ENCODE measurements at places on chromosomes 12 and 14.
A peak's percentile ranks its signal among the peaks of the same experiment; 100 is the strongest.

GRCh38 chr12:106094304-106094703 lies 44.5 kb downstream of the NUAK1 start:
- no peak for DNase-seq

- no peak for DNase-seq
These were observed 698.8 kb upstream of the LMO3 start for GRCh38 chr12:17304503-17305347.

GRCh38 chr14:25003537-25003936 lies 46.4 kb downstream of the STXBP6 start:
- no peak for DNase-seq

DNA sequence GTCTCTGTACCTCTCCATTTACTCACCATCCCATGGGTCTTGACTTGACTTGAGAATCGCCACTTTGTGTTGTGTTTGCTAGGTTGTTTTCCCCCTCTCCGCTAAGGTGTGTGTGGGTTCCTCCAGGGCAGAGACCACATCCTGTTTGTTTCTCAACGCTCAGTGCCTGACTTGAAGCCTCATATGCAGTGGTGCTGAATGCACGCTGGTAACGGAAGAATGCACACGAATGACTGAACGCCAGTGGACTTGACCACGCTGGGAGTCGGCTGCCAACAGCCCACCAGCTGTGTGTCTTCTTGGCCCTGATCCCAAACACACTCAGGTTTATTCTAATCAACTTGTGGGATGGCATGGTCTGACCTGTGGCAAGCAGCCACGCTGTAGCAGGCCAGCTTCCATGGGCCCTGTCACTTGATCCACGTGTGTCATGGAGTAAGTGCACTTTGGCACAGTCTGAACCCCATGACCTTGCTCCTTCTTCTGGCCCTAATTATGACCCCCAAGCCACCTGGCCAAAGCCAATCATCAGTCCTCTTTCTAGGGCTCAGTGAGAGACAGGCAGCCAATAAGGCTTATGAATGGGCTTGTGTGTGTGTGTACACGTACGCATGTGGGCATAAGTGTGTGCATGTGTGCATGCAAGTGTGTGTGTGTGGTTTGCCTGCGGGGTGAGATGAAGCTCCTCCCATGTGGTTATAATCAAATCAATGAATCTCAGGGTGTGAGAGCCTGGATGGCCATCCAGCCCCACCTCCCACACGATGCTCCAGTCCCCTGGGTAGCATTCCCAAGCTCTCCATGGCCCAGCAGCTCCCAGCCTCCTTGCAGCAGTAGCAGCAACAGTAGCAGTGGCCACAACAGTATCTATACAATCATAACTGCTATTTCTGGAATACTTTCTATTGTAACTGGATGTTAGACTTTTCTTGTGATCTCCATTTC lies 6.4 kb upstream of the TC2N start:
- DNase-seq, result peak; percentile 81

GRCh38 chr14:53022593-53022992 lies 71.7 kb upstream of the FERMT2 start:
- DNase-seq, result no peak

DNA sequence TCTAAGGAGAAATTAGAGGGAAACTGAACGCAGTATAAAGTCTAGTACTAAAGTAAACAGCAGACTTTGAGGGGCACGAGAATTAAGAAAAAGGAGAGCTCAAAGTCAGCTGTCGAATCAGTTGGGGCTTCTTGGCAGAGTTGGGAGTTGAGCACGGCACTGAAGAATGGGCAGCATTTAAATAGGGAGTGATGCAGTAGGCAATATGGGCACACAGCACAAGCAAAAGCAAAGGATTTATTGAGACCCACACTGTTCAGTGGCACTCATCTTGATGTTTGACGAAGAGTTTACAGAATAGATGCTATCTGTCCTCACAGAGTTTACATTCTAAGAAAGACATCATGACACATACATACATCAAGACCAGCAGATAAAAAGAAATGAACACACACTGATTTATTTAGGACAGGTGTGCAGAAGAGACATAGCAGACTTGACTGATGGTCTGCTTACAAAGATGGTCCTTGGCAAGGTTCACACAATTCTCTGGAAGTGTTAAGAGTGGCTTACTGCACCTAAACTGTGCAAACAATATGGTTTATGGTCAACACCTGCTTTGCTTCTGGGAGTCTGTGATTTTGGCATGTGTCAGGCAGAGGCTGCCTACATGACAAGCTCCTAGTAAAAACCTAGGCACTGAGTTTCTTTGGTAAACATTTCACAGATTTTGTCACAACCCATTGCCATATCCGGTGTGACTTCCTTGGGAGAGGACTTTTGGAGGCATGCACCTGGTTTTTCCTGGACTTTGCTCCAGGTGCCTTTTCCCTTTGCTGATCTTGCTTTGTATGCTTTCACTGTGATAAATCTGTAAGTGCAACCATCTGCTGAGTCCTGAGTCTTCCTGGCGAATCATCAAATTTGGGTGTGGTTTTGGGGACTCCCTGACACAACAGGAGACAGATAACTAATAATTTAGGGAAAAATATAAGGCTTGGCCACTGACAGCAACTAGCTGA lies 26.3 kb downstream of the ALKBH1 start:
- no peak for DNase-seq

- DNase-seq, result no peak
These were observed 189.7 kb downstream of the ETV6 start for GRCh38 chr12:11839091-11839641.

GRCh38 chr12:50313256-50313931 lies 30.1 kb upstream of the LIMA1 start:
- no peak for DNase-seq

DNA sequence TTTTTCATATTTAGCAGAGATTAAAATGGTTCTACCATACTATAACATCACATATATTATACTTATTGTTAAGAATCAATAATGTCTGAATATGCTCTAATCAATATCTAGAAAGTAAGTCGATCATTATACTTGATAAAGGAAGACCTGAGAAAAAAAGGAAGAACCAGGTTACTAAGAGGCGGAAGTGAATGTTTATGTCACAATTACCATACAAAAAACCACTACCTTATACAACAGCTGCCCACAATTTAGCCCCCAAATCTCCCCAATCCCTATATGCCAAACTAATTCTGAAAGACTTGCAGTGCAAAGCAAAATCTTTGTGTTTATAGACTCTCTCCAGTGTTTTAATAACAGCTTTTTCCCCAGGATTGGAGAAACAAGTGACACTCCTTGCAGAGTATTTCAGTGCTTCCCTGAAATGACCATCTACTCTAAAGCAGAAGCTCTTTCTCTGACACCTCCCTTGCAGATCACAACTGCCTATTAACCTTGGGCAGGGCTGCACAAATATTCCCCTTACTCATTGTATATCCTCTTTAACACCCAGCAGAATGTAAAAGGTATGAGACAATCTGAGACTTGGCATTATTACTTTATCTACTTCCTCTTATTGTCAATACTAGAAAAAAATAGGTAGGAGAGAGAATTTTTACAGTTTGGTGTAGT lies 12.7 kb upstream of the SLC2A3 start:
- DNase-seq, result no peak

- no peak for DNase-seq
These were observed 37.5 kb downstream of the ZFC3H1 start for GRCh38 chr12:71626098-71626497.

DNA sequence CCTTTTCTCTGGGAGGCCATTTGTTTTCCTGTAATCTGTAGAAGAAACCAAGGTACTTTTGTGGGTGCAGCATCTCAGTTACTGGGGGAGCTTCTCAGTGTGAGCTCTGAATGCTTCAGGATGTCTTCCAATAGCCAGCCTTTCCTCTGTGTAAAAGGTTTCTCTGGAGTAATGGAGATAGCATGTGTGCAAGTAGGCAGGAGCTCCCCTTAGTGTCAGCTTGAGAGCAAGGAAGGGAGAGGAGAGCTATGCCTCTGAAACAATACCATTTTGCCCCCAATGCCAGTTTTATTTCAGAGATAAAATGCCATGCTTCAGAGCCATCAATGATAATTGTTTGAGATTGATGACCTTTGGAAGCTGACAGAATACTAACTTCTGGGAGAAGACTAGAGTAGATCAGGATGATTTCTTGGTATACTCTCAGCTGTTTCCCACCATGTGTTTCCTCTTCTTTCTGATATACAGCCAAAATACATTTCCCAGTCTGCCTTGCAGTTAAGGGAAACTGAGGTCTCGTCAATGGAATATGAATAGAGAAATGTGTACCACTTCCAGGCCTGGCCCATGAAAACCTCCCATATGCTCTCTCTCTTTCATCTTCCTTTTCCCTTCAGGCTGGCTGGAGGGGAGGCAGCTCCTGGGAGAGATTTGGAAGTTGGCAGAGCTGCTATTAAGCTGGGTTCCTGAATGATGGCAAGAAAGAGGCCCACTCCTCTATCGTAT lies 125.7 kb downstream of the CRADD start:
- no peak for DNase-seq

DNA sequence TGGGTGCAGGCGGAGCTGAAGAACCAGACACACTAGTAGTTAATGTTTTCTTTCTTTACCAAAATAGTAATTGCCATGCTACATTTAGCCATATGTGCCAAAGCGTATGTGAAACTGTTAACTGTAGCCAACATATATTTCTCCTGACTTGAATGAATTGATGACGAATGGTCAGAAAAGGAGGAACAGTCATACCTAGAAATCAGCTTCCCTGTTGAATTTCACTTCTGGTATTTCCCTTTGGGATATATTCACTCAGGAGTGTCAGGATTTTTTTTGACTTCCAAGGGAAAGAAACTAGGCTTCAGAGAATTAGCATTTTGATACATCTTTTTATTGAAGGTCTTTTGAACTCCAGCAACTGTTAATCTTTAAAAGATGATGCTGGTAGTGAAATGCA lies 87.0 kb downstream of the ERC1 start:
- DNase-seq, result no peak
